Activated naive CD8-positive, alpha-beta T cell treated with anti-CD3 and anti-CD28 coated beads for 36 hours (primary cell): ENCODE measurements at places on chromosomes 13 and 19. TPM values are rescaled to one million over a fixed set of nuclear protein-coding genes. Genes with fewer than 3 reads are reported as not detected.

Gene ZNF837
- 2.0 TPM for total RNA-seq

DNA sequence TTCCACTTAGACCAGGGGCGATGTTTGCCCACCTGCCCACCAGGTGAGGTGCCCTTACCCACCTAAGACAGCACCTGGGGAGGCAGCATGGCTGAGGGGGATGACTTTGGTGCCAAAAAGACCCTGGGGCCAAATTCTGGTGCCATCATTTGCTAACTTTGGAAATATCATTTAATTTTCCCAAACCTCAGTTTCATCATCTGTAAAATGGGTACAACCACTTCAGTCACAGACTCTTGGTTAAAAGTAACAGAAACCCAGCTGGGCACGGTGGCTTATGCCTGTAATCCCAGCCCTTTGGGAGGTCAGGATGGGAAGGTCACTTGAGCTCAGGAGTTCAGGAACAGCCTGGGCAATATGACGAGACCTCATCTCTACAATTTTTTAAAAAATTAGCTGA lies 177.8 kb downstream of the USP12 start:
- DNase-seq: no peak
- no peaks in the 10 kb centered on the region for H3K36me3 ChIP-seq

GRCh38 chr13:75870397-75870903 lies 234.3 kb downstream of the LMO7 start:
- no peak for DNase-seq
- peaks cover 22% of the 10 kb centered on the region for H3K27me3 ChIP-seq
- H3K4me3 ChIP-seq: peak overlapping the region; percentile 67
- no peaks in the 10 kb centered on the region for H3K36me3 ChIP-seq
- peaks cover 10% of the 10 kb centered on the region for H3K4me1 ChIP-seq

DNA sequence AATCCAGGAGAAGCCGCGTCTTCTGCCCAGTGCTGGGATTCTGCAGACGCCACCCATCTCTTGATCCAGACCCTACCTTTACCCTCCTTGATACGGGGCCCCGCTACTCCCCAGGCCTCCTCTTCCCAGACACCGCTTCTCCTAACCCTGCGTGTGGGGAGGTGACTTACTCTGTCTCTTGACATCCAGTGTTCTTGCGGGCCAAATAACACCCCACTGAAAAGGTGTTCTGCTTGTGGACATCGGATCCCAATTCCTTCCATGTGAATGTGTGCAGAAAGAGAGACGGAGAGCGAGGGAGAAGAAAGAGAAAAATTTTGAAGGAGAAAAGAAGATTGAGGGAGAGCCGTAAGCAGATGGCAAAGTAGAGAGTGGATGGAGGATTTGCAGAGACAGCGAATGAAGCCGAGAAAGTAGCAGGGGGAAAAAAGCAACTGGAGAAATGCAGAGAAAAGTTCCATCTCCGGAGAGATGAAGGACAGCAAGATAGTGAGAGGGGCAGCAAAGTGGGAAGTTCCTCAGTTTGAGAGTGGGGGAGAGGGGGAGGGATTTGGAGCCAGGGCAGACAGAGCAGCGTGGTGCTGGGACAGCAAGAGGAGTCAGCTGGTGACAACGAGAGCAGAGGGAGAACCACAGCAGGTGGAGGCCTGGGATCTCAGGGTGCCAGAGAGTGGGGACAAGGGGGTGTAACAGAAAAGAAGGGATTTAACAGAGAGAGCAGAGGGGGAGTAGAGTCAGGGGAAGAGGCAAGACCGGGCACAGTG lies 814 bp downstream of the ZNF480 start:
- peak overlapping the region; percentile 86 for H3K4me3 ChIP-seq
- peaks cover 80% of the 10 kb centered on the region for H3K36me3 ChIP-seq
- H3K27ac ChIP-seq: peak overlapping the region; percentile 92
- DNase-seq: no peak
- H3K4me1 ChIP-seq: peaks cover 17% of the 10 kb centered on the region
- H3K27me3 ChIP-seq: no peaks in the 10 kb centered on the region

Gene ZNF556
- total RNA-seq: not detected

Gene MATK
- 33.8 TPM for total RNA-seq

Gene GNG8
- total RNA-seq: 20.4 TPM

Gene EBPL
- total RNA-seq: 54.8 TPM

GRCh38 chr13:54750521-54750920 lies 1721.9 kb downstream of the OLFM4 start:
- no peaks in the 10 kb centered on the region for H3K4me1 ChIP-seq
- H3K4me3 ChIP-seq: no peak overlapping the region
- no peak for DNase-seq
- H3K27me3 ChIP-seq: no peaks in the 10 kb centered on the region
- H3K27ac ChIP-seq: no peak overlapping the region
- H3K36me3 ChIP-seq: no peaks in the 10 kb centered on the region

Gene SIGLEC12
- total RNA-seq: 0.76 TPM

Gene DMPK
- total RNA-seq: 7.3 TPM

DNA sequence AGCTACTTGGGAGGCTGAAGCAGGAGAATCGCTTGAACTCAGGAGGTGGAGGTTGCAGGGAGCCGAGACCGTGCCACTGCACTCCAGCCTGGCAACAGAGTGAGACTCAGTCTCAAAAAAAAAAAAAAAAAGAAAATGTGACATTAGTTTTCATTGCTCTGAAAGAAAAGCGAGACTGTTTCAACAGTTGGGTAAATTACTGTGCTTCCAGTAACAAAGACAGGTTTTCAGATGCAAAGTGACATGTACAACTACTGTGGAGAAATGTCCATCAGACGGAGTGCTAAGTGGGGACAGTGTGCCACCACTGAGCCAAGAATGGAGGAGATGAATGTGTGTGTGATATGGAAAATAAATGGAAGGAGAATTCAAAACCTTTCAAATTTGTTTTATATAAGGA lies 24.2 kb upstream of the SLC15A1 start:
- H3K4me1 ChIP-seq: no peaks in the 10 kb centered on the region
- no peak overlapping the region for H3K4me3 ChIP-seq
- H3K27ac ChIP-seq: no peak overlapping the region

DNA sequence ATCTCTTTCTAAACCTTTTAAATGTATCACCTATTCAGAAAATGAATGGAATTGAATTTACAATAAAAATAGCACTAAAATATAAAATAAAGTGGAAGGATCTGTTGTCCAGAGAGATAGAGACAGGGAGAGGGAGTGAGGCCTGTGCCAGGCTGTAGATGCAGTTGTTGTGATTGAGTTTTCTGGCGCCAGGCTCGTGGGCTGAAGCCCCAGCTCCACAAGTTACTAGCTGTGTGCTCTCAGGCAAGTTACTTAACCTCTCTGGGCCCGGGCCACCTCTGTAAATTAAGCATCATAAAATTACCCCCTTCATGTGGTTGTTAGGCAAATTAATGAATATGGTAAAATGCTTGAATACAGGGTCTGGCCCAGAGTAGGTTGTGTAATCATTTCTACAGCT lies 52.3 kb upstream of the USP29 start:
- no peaks in the 10 kb centered on the region for H3K36me3 ChIP-seq
- H3K27me3 ChIP-seq: no peaks in the 10 kb centered on the region
- no peak overlapping the region for H3K27ac ChIP-seq
- DNase-seq: no peak

DNA sequence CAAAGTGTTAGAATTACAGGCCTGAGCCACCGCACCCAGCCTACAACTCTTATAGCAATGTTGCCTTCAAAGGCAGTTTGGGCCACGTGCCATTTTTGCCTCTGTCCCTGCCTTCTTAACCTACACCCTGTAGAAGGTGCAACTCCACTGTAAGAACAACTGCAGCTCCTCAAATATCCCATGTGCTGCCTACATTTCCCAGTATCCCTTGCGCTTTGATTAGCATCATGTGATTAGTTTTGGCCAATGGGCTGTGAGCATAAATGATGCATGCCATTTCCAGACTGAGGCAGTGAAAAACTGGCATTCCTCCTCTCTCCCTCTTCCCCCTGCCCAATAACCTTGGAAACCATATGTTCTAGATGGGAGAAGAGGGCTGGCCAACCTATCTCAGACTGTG lies 75.2 kb upstream of the MRI1 start:
- H3K4me1 ChIP-seq: peaks cover 5% of the 10 kb centered on the region
- no peak overlapping the region for H3K27ac ChIP-seq
- no peaks in the 10 kb centered on the region for H3K36me3 ChIP-seq
- no peak overlapping the region for H3K4me3 ChIP-seq
- no peak for DNase-seq
- peaks cover 15% of the 10 kb centered on the region for H3K27me3 ChIP-seq

- peak overlapping the region; percentile 18 for H3K27ac ChIP-seq
- no peak overlapping the region for H3K4me3 ChIP-seq
- H3K36me3 ChIP-seq: peaks cover 25% of the 10 kb centered on the region
- peaks cover 16% of the 10 kb centered on the region for H3K4me1 ChIP-seq
Measured at GRCh38 chr13:45353895-45354294, 12.9 kb upstream of the TPT1 start.

Gene FFAR1
- 0.08 TPM for total RNA-seq

Gene ATXN8OS
- total RNA-seq: not detected

GRCh38 chr19:54454781-54455675 lies 6.0 kb downstream of the LENG8 start:
- H3K4me3 ChIP-seq: no peak overlapping the region
- no peaks in the 10 kb centered on the region for H3K27me3 ChIP-seq
- no peak for DNase-seq
- peaks cover 37% of the 10 kb centered on the region for H3K4me1 ChIP-seq
- H3K36me3 ChIP-seq: peaks cover 26% of the 10 kb centered on the region
- no peak overlapping the region for H3K27ac ChIP-seq

Gene LATS2
- total RNA-seq: 0.99 TPM

Gene KPTN
- total RNA-seq: 13.4 TPM

DNA sequence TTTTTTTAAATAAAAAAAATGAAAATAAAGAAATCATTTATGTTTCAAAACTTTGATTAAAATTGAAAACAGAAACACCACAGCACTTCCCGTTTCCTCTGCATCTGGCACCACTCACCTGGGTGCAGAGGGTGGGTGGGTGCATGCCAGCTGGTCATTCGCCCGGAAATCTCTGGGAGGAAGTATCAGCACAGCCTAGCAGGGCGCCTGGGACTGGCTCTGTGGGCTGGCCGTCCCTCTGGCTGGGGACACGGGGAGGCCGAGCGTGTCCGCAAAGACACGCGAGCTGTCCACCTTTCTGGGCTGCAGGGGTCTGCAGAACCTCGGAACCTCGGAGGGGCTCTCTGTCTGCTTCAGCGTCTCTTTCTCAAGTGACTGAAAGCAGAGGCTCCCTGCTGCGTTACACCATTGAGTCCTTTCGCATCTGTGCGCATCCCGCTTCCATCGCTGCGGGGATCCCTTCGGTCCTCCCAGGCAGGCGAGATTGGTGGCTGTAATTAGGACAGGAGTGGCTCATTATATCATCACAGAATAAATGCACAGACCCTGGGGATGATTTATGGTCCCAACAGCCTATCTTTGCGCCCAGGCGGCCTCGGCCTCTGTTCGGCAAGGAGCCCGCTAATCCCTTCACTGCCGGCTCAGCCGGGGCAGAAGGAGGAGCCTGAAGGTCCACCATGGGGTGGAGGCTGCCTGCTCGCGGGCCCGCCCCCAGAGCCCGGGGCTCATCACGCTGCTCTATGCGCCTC lies 17.2 kb downstream of the CRTC1 start:
- peak overlapping the region; percentile 70 for H3K4me3 ChIP-seq
- peaks cover 25% of the 10 kb centered on the region for H3K4me1 ChIP-seq
- DNase-seq: peak; percentile 73
- peak overlapping the region; percentile 65 for H3K27ac ChIP-seq
- no peaks in the 10 kb centered on the region for H3K27me3 ChIP-seq
- H3K36me3 ChIP-seq: no peaks in the 10 kb centered on the region

Gene YJEFN3
- 7.8 TPM for total RNA-seq

GRCh38 chr13:26486550-26486949 lies 70.9 kb upstream of the WASF3 start:
- H3K4me1 ChIP-seq: peaks cover 6% of the 10 kb centered on the region
- no peak overlapping the region for H3K4me3 ChIP-seq
- H3K27me3 ChIP-seq: peaks cover 6% of the 10 kb centered on the region
- H3K27ac ChIP-seq: no peak overlapping the region
- no peak for DNase-seq

DNA sequence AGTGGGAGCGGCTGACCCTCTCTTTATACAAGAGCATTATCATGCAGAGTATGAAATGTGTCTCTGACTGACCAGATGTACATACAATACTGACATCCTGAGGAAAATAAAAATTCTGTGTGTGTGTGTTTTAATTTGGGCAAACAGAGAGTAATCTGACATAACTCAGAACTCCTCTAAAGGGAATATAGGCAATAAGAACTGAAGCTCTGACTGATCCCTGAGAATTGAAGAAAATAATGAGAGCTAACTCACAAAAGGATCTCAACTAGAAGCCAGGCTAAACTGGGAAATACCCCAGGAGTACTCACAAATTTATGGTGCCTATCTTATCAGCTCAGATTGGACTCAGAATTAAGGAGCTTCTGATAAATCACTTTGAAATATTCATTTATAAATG lies 539.9 kb downstream of the OLFM4 start:
- no peaks in the 10 kb centered on the region for H3K4me1 ChIP-seq

DNA sequence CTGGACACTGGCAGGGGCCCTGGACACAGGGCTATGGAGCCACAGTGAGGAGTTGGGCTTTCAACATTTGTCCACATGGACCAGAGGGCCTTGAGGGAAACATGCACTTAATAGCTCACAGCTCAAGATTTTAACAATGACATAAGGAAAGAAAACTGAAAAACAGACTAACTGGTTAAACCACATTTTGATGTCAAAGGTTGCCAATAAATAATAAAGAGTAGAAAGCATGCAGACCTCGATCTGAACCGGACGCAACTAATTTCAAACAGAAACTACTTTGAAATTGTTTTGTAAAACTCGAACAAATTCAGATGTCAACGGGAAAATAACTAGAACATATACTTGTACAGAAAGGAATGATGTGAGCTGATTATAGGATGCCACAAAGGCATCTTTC lies 15.5 kb upstream of the ZNF888 start:
- peaks cover 65% of the 10 kb centered on the region for H3K36me3 ChIP-seq
- no peak overlapping the region for H3K4me3 ChIP-seq
- no peak for DNase-seq
- no peaks in the 10 kb centered on the region for H3K27me3 ChIP-seq
- peaks cover 20% of the 10 kb centered on the region for H3K4me1 ChIP-seq

Gene LILRB2
- not detected for total RNA-seq

GRCh38 chr13:27635266-27635665 lies 13.6 kb downstream of the POLR1D start:
- peaks cover 35% of the 10 kb centered on the region for H3K36me3 ChIP-seq
- no peaks in the 10 kb centered on the region for H3K27me3 ChIP-seq
- no peak overlapping the region for H3K27ac ChIP-seq
- H3K4me1 ChIP-seq: peaks cover 52% of the 10 kb centered on the region
- H3K4me3 ChIP-seq: no peak overlapping the region

GRCh38 chr19:18417250-18418028 lies 1.8 kb upstream of the SSBP4 start:
- peak overlapping the region; percentile 73 for H3K4me3 ChIP-seq
- H3K36me3 ChIP-seq: peaks cover 10% of the 10 kb centered on the region
- H3K27ac ChIP-seq: peak overlapping the region; percentile 85
- H3K4me1 ChIP-seq: peaks cover 62% of the 10 kb centered on the region

GRCh38 chr13:99968521-99969452 lies 2.8 kb downstream of the ZIC5 start:
- no peak for DNase-seq
- no peak overlapping the region for H3K27ac ChIP-seq
- H3K27me3 ChIP-seq: peaks cover 80% of the 10 kb centered on the region
- H3K36me3 ChIP-seq: peaks cover 5% of the 10 kb centered on the region
- H3K4me3 ChIP-seq: peak overlapping the region; percentile 68
